ENCODE measurements at places on chromosomes 6 and 20. TPM values are rescaled to one million over a fixed set of nuclear protein-coding genes. Genes with fewer than 3 reads are reported as not detected.

- no peak overlapping the region for H3K4me3 ChIP-seq
- peaks cover 56% of the 10 kb centered on the region for H3K36me3 ChIP-seq
- no peaks in the 10 kb centered on the region for H3K27me3 ChIP-seq
- no peak overlapping the region for H3K27ac ChIP-seq
- DNase-seq, result no peak
Observed at GRCh38 chr20:32139947-32140346, 30.4 kb downstream of the TM9SF4 start.

Gene MYBL2
- 191 TPM for total RNA-seq

DNA sequence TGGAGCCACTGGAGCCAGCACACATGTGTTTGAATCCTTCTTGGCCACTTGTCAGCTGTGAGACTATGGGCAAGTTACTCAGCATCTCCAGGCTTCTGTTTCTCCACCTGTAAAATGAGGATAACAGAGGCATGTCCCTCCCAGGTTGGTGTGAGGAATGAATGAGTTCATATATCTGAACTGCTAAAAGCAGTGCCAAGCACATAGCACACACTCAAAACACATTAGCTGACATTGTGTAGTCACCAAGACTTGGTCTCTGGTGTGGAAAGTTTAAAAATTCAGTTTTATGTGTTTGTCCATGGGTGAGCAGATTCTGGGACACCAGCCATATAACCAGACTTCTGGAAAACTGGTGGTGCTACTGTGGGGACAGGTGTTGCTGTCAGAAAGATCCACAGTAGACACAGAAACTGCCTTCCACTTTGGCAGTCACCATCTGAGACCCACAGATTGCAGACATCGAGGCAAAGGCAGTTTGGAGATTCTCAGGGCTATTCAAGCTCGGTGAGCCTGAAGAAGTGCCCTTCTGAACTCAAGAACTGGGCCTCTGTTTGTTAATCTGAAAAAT is 115.8 kb downstream of the MRPL14 start:
- no peak overlapping the region for H3K27ac ChIP-seq
- H3K27me3 ChIP-seq, result no peaks in the 10 kb centered on the region
- H3K4me3 ChIP-seq, result no peak overlapping the region
- no peaks in the 10 kb centered on the region for H3K36me3 ChIP-seq

GRCh38 chr20:21027569-21027968 is 78.6 kb downstream of the LINC00237 start:
- H3K4me1 ChIP-seq, result peaks cover 33% of the 10 kb centered on the region
- DNase-seq, result peak; percentile 86
- no peaks in the 10 kb centered on the region for H3K36me3 ChIP-seq
- peak overlapping the region; percentile 57 for H3K27ac ChIP-seq
- H3K4me3 ChIP-seq, result peak overlapping the region; percentile 38
- H3K27me3 ChIP-seq, result no peaks in the 10 kb centered on the region

GRCh38 chr6:54718541-54719023 is 128.0 kb upstream of the FAM83B start:
- no peak overlapping the region for H3K27ac ChIP-seq
- H3K4me3 ChIP-seq, result no peak overlapping the region
- DNase-seq, result no peak
- H3K36me3 ChIP-seq, result no peaks in the 10 kb centered on the region
- peaks cover 15% of the 10 kb centered on the region for H3K4me1 ChIP-seq
- no peaks in the 10 kb centered on the region for H3K27me3 ChIP-seq

DNA sequence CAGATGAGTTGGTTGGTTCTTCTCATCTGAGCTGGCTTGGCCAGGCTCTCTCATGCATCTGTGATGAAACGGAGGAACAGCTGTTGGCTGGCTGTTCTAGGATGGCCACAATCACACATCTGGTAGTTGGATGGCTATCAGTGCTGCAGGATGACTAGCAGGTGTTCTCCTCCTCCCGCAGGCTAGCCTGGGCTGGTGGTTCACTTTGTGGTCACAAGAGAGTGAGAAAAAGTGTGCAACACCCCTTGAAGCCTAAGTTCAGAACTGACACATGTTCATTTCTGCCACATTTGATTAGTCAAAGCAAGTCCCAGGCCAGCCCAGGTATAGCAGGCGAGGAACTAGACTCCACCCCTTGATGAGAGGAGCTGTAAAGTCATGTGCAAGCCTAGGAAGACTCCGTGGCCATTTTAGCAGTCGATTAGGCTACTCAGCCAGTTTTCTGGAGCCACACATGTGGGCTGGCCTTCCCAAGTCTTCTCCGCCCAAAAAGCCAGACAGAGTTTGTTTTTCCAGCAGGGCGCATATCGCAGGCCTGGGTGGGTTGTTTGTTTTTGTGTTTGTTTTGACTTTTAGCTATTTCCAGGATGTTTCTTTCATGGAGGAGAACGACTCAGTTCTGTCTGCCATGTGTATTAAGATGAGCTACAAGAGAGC is 120.8 kb downstream of the ISM1 start:
- H3K27me3 ChIP-seq, result no peaks in the 10 kb centered on the region
- H3K27ac ChIP-seq, result no peak overlapping the region
- H3K4me1 ChIP-seq, result no peaks in the 10 kb centered on the region
- DNase-seq, result no peak

- H3K36me3 ChIP-seq, result no peaks in the 10 kb centered on the region
- H3K4me3 ChIP-seq, result peak overlapping the region; percentile 51
- DNase-seq, result peak; percentile 40
- H3K4me1 ChIP-seq, result peaks cover 29% of the 10 kb centered on the region
Observed at GRCh38 chr20:34709831-34710567, 5.9 kb downstream of the TP53INP2 start.

DNA sequence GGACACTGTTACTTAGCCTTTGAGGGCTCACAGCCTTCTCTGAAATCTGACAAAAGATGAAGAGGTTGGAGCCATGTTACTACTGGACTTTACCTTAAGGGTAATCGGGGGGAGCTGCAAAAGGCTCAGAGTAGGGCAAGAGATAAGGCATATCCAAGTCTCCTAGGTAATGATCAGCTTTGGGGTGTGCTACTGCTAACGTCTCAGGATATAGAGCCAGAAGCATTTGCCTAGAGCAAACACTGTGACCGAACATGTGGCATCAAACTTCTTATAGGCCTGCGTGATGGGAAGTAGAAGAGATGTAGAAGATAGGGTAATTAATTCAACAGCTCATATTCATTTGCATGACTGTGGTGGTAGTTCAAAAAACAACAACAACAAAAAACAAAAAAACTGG is 11.1 kb downstream of the UBE2V1 start:
- no peak overlapping the region for H3K27ac ChIP-seq
- H3K36me3 ChIP-seq, result peaks cover 57% of the 10 kb centered on the region
- H3K4me3 ChIP-seq, result no peak overlapping the region
- no peaks in the 10 kb centered on the region for H3K27me3 ChIP-seq

DNA sequence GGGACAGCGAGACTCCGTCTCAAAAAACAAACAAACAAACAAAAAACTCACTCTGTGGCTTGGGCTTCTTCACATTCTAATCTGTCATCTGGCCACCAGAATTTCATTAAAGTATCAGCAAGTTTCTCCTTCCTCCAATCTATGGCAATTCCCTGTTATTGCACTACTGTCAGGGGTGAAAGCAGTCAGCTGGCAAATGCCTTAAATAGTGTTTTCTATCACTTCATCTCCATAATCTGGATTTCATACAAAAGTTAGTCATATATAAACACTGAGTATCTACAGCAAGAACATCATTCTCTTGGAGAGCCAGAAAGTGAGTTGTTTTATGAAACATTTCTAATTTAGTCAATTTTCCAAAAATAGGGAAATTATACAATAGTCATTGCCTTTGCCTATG is 56.1 kb downstream of the PHACTR3 start:
- H3K27me3 ChIP-seq, result peaks cover 18% of the 10 kb centered on the region
- DNase-seq, result no peak
- H3K36me3 ChIP-seq, result no peaks in the 10 kb centered on the region
- H3K4me1 ChIP-seq, result no peaks in the 10 kb centered on the region
- no peak overlapping the region for H3K4me3 ChIP-seq

- H3K36me3 ChIP-seq, result no peaks in the 10 kb centered on the region
- peaks cover 9% of the 10 kb centered on the region for H3K27me3 ChIP-seq
- no peak for DNase-seq
- H3K4me3 ChIP-seq, result no peak overlapping the region
- H3K27ac ChIP-seq, result no peak overlapping the region
- no peaks in the 10 kb centered on the region for H3K4me1 ChIP-seq
Observed at GRCh38 chr20:10217721-10218410, 764 bp upstream of the SNAP25 start.

DNA sequence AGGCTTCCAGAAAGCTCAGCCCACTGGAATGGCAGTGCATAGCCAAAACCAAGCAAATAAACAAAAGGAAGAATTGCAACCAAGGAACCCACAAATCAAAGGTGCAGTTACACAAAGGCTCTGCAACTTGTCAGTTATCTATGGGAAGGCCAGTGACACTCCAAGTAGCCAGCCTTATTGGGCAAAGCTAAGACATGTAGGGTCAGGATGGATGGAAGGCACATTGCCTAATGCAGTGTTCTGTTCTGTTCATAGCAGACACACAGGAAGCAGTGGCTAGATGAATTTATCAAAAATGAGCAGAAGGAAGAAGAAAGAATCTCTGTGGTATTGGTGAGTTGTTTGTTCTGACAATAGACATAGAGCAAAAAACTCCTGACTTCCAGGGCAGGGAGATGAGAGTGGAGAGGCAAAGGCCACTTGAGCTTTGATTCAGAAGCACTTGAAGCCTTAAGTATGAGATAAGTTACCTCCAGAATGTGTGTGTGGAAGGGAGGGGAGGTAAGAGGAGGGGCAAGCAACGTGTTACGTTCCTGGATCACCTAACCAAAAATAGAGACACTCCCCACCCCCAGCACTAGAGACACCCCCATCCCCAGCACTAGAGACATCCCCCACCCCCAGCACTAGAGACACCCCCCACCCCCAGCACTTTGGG is 57.9 kb upstream of the AKAP12 start:
- DNase-seq, result no peak
- no peaks in the 10 kb centered on the region for H3K27me3 ChIP-seq
- no peaks in the 10 kb centered on the region for H3K36me3 ChIP-seq
- H3K4me1 ChIP-seq, result no peaks in the 10 kb centered on the region
- H3K4me3 ChIP-seq, result no peak overlapping the region
- no peak overlapping the region for H3K27ac ChIP-seq

GRCh38 chr6:68633281-68633971 is 1.7 kb upstream of the ADGRB3 start:
- peak overlapping the region; percentile 78 for H3K4me3 ChIP-seq
- no peaks in the 10 kb centered on the region for H3K27me3 ChIP-seq
- no peak for DNase-seq
- H3K36me3 ChIP-seq, result no peaks in the 10 kb centered on the region
- H3K4me1 ChIP-seq, result peaks cover 8% of the 10 kb centered on the region

DNA sequence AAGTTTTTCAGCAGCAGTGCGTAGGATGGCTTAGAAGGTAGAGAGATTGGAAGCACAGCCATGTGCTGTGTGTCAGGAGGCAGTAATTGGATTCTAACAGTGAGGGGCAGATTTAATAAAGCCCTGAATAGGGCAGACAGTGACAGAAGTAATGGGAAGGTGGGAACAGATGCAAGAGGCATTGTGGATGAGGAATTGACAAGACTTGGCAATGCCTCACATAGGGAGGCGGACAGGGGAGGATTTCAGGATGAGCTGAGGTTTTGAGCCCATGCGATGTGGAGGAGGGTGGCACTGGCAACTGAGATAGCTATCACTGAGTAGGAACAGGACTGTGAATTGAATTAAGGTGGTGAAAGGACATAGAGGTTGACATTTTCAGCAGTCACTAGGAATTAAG is 262.2 kb upstream of the FLRT3 start:
- peaks cover 12% of the 10 kb centered on the region for H3K4me1 ChIP-seq
- H3K27me3 ChIP-seq, result no peaks in the 10 kb centered on the region
- H3K36me3 ChIP-seq, result no peaks in the 10 kb centered on the region
- DNase-seq, result no peak

Gene C6orf141
- not detected for total RNA-seq

Gene MRAP2
- 20.3 TPM for total RNA-seq

GRCh38 chr6:54621285-54621684 is 225.3 kb upstream of the FAM83B start:
- no peaks in the 10 kb centered on the region for H3K4me1 ChIP-seq
- no peak overlapping the region for H3K4me3 ChIP-seq
- peak; percentile 16 for DNase-seq
- H3K27ac ChIP-seq, result no peak overlapping the region

Gene OSBPL2
- 40.2 TPM for total RNA-seq

GRCh38 chr20:50561379-50562078 is 51.3 kb downstream of the PTPN1 start:
- H3K4me1 ChIP-seq, result peaks cover 18% of the 10 kb centered on the region
- peak; percentile 54 for DNase-seq
- H3K36me3 ChIP-seq, result peaks cover 34% of the 10 kb centered on the region
- no peak overlapping the region for H3K4me3 ChIP-seq
- H3K27me3 ChIP-seq, result no peaks in the 10 kb centered on the region
- peak overlapping the region; percentile 18 for H3K27ac ChIP-seq

Gene SLC17A9
- 2.1 TPM for total RNA-seq

Gene ZNF831
- total RNA-seq, result 0.59 TPM

DNA sequence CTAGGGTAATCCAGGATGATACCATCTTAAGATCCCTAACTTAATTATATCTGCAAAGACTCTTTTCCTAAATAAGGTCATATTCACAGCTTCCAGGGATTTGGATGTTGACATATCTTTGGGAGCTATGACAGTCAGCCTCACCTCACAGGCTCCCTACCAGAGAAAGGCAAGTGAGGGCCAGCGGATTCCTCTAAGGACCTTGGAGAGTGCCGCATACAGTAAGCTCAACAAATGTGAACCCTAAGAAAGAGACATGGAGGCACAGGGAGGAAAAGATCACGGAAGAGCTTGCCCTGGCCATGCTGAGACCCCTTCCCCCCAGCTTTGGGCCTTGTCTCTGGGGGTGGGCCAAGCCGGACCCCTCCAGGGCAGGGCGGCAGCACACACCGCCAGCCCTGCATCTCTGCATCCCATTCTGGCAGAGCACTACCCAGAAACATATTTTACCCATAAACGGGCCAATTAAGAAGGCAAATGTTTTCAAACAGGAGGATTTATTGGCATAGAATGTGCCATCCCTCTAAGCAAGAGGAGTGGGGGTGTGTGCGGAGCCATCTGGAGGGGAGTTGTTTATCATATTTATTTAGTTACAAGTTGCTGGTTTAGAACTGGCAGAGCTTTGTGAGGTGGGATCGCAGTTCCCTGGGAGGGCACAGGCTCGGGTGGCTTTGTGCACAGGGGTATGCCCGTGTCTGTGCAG is 55.4 kb downstream of the CHMP4B start:
- no peaks in the 10 kb centered on the region for H3K36me3 ChIP-seq
- DNase-seq, result no peak
- H3K27me3 ChIP-seq, result peaks cover 19% of the 10 kb centered on the region
- no peak overlapping the region for H3K27ac ChIP-seq

DNA sequence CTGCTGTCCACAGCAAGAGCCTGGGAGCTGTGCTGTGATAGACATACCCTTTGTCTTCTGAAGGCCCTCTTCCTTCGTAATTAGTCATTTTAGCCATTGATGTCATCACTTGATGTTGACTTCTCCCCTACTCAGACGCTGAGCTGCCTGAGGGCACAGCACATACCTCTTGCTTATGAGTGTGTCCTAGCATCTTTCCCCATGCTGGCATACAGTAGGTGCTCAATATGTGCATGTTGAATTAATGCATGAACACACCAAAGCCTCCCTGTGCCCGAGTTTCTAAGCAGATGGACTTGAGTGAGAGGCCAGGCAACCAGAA is 35.8 kb upstream of the FAM83D start:
- H3K4me3 ChIP-seq, result no peak overlapping the region
- H3K27ac ChIP-seq, result no peak overlapping the region
- no peaks in the 10 kb centered on the region for H3K27me3 ChIP-seq
- no peaks in the 10 kb centered on the region for H3K36me3 ChIP-seq
- no peaks in the 10 kb centered on the region for H3K4me1 ChIP-seq

Gene MAFB
- total RNA-seq, result not detected

Gene RAD21L1
- not detected for total RNA-seq

Gene NKX2-2
- not detected for total RNA-seq

- no peaks in the 10 kb centered on the region for H3K27me3 ChIP-seq
- H3K36me3 ChIP-seq, result no peaks in the 10 kb centered on the region
- H3K4me1 ChIP-seq, result peaks cover 8% of the 10 kb centered on the region
- H3K27ac ChIP-seq, result no peak overlapping the region
- no peak for DNase-seq
Observed at GRCh38 chr20:49387581-49387939, 94.9 kb downstream of the KCNB1 start.
